ENCODE measurements at places on chromosomes 1 and 21.

DNA sequence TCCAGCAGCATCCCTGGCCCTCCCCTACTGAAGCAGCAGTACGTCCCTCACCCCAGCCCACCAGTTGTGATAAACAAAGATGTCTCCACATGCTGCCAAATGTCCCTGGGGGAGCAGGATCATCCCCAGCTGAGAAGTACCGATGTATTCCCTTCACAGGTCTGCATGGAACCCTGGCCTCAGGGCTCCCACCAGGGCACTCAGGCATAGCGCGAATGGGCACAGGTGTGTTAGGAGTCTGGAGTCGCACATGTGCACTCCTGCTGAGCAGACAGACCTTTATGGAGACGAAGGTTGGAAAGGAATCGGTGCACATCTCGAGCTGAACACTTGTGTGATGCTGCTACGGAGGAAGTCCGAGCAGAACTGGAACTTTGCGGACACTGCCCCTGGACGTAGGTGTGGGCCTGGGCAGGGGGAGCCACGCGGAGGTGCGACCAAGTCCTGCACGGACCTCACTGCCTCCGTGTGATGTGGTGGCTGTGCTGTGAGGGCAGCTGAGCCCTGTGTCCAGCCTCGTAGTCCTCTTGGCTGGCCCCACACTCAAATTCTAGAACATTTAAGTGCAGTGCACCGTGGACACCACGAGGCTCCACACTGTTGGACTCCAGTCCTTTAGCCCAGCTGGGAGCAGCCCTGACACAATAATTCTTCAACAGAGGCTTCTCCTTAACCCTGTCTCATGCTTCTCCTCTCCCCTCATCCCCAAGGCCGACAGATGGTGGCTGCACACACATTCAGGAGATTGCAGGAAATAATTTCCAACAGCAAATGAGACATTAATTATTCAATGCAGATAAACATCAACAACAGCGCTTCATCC lies 43.4 kb downstream of the RSPH1 start:
- no peak for DNase-seq

GRCh38 chr1:170587253-170587593 lies 55.3 kb downstream of the GORAB start:
- no peak for DNase-seq

DNA sequence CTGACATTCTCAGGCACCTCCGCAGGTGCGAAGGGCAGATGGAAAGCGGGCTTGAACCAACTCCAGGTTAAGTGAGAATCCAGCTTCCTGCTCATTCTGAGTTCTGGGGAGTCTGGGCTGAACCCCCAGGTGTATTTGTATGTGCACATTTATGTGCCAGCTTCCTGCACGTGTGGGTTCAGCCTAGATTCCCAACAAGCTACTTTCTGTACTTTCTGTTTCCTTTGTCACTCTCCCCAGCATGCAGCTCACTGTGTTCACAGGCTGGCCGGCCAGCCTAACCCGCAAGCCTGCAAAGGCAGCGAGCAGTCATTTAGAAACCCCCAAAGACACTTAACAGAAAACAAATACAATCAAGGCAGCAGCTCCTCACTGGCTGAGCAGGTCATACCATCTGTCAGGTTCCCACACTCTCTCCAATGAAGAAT lies 1.3 kb upstream of the IL19 start:
- no peak for DNase-seq

GRCh38 chr1:4120557-4121292 lies 220.7 kb upstream of the C1orf174 start:
- no peak for DNase-seq

DNA sequence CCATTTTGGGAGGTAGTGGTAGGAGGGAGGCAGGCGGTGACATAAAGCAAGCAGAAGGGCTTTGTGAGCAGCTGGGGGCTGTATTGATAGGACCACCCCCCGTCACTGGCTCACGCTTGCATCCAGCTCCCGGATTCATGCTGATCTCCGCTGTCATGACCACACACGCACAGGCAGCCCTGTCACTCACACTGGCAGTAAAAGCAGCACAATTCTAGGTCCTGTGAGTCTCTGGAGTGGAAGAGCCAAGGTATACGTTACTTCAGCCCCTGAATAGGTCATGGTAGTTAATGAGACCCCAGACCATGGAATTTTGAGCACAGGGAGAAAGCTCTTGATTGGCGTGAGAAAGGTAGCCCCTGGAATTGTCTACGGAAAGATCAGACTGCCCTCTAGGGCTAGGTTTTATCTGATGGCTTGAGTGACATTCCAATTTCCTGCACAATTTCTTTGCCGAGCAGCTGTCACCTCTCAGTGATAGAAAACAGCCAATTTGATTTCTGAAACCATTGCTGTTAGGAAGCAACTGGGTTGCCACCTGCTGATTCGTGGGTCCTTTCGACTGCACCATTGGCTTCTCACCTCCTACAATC lies 5.4 kb downstream of the OR2B11 start:
- DNase-seq, result no peak

DNA sequence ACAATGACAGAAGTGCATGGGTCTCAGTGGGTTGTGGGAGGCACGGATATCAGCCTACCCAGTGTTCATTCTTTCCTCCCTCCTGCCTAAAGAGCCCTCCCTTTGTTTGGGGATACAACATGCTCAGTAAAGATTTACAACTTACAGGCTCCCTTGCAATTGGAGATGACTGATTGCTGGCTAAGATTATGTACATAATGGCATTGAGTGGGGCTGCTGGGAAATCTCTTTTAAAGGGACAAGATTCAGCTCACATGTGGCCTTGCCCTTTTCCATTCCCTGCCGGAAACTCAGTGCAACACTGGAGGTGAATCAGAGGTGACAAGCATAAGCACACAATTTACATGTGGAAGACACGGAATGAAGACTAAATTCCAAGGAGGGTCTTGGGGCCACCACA lies 83.7 kb upstream of the CHRM3 start:
- DNase-seq, result no peak

GRCh38 chr1:103901072-103901471 lies 151.4 kb downstream of the AMY1C start:
- no peak for DNase-seq

DNA sequence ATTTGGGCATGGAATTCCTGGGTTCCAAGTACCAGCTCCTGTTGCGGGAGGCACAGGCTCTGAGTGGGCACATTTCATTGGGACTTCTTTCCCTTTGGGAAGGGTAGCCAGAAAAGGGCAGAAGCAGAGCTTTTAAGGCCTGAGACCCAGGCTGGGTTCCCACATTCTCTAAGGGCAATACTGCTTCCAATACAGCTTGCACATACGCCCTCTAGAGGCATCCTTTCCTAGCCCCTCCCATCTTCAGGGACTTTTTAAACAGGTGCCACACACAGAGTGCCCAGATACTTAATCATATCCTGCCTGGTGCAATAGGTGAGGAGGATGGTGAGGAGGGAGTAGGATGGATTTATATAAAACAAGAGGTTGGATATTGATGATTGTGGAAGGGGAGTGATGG lies 5.7 kb downstream of the GPR88 start:
- no peak for DNase-seq

DNA sequence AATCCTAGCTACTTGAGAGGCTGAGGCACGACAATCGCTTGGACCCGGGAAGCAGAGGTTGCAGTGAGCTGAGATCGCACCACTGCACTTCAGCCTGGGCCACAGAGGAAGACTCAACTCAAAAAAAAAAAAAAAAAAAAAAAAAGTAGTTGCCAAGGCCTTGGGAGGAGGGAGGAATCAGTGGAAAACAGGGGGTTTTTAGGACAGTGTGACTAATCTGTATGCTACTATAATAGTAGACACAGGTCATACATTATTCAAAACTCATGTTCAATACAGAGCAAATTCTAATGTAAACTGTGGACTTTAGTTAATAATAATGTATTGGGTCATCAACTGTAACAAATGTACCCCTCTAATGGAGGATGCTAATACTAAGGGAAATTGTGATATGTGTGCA lies 51.7 kb upstream of the CTPS1 start:
- no peak for DNase-seq

GRCh38 chr1:226901421-226901820 lies 31.0 kb downstream of the PSEN2 start:
- no peak for DNase-seq

All from NCI-H1417 treated with DMSO at 0.1 percent for 48 hours (cell line).